Heart left ventricle (tissue), 16 donors: ENCODE measurements at places on chromosomes 16 and 17. TPM values are rescaled to one million over a fixed set of nuclear protein-coding genes. Genes with fewer than 3 reads are reported as not detected.

CDRT15L2 gene
- not detected for polyA plus RNA-seq

PRAC2 gene
- polyA plus RNA-seq: not detected

ABCA10 gene
- 0.58 TPM for polyA plus RNA-seq

CDH1 gene
- polyA plus RNA-seq: not detected

GRCh38 chr17:3957735-3958599 lies 6.3 kb downstream of the ATP2A3 start:
- DNase-seq: no peak

DNA sequence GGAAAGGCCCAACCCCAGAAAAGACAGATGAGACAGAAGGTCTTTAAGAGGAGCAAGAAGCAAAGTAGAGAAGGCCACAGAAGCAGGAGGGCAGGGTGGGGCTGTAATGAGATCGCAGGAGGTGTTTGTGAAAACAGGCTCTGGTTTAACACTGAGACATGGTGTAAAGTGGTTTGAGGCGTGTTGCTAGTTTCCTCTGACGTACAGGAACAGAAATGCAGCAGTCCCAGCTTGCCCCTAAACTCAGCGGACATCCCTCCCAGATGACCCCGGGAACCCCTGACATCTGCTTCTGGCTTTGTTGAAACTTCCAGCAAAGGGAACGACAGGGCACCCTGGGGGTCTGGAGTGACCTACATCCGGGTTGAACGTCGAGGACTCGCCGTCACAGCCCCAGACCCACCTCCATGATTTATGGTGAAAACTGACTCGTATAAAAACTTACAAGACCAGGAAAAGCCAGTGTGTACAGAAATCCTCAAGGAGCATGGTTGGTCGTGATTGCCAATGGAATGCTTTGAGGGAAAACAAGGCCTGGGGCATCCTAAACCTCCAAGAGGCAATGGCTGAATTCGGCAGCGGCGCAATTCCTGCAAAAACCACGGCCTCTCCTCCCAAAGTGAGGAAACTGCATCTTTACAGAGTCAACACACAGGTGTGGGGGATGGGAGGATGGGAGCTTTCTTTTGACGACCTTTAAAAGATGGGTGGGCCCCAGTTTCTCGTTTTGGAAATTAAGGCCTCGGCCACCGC lies 25.8 kb downstream of the LITAF start:
- peak; percentile 28 for DNase-seq

DNA sequence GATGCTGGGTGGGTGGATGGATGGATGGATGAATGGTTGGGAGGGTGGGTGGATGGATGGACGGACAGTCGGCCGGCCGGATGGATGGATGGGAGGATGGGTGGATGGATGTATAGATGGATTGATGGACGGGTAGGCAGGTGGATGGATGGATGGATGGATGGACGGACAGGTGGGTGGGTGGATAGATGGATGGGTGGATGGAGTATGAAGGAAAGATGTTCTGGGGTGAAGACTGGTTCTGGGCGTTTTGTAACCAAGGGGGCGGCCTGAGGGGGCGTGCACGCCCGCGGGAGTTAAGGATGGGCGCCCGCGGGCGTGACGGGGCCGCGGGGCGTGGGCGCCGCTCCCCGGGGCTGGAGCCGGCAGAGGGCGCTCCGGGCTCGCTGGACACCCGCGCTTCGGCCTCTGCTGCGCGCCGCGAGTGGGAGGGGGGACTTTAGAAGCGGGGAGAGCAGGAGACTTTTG lies at the start of gene NECAB2:
Gene NECAB2 (plus strand): TSS at position 407 of the 468 bp plus-strand sequence. CDS start 405 bp downstream, outside the sequence.
- peak; percentile 58 for DNase-seq

GRCh38 chr17:82837586-82838320 lies 2.1 kb downstream of the ZNF750 start:
- DNase-seq: no peak

DNA sequence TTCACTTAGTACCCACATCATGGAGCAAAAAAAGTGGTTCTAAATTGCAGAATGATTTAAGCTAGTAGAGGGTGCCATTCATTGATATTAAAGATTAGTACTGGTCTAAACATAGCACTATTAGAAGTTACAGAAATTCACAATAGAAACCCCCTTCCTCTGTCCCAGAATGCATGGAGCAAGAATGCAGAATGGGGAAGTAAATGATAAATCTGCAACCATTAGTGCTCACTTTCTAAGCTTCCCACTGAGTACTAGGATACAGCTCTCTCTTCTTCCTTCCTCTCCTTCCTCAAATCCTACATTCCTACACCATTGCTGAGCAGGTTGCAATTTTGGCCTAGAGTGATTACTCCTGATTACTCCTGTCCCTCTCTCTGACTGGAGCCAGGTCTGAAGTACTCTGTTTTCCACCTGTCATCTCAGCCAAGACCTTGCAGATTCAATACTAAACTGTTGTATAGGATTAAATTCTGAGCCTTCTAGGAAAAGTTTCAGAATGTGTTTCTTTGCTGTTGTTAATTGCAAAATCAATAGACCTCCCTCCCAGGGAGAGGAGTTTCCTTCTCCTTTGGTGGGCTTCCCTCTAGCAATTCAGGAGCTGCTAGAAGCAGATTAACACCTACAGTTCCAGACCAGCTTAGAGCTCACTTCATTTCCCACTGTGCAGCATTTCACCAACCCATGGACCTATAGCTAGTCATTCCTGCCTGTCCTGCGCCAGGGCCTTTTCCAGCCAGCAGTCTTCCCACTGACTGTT lies 165.5 kb upstream of the TBX2 start:
- DNase-seq: no peak

GRCh38 chr16:68774982-68775634 lies 38.0 kb downstream of the CDH1 start:
- DNase-seq: no peak

- no peak for DNase-seq
These were observed 63.6 kb downstream of the ZNF652 start for GRCh38 chr17:49298371-49298976.

DNA sequence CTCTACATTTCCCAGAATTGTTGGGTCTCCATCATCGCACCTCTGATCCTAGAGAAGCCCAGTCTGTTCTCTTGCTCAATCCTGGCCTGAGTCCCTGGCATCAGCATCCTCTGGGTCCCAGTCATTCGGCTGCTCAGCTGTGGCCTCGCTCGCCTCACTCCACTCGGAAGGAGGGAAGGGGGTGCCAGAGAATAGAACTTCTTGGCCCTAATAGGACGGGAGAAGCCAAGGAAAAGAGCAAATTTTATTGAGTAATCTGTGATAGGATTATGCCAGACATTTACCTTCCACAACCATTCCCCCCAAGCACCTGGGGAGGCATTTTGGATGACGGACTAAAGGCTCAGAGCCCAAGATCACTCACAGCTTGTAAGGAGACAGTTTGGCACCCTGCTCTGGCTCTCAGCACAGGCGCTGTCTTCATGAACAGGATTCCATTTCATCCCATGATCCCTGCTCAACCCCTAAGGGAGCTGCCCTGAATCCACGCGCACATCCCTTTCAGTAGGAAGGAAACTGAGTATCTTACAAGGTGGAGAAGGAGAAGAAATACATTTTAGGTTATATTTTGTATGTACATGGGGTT lies 498 bp upstream of the CLEC10A start:
- DNase-seq: peak; percentile 61

DNA sequence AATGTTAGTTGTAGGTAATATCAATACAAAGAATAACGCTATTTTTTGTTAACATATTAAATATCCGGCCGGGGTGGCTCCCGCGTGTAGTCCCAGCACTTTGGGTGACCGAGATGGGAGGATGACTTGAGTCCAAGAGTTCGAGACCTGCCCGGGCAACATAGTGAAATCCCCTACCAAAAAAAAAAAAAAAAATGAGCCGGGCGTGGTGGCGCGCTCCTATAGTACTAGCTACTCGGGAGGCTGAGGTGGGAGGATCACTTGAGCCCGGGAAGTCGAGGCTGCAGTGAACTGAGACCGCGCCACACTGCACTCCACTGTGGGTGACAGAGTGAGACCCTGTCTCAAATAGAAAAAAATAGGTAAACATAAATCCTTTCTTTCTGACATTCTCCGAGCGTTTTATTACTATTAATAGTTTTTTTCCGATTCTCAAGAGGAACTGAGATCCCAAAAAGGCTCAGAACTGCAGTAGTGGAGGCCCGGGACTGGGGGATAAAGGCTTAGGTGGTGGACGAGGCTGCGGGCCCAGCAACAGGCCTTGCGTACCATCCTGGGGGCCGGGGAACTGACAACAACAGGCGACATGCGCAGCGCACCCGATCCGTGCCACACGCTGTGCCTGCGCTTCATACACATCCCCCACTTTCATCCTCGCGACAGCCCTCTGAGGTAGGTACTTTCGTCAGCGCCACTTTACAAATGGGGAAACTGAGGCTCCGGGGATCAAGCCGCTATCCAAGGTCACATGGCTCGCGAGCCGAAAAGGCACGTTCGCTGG lies 919 bp downstream of the N4BP1 start:
- peak; percentile 48 for DNase-seq

GRCh38 chr17:76433693-76434092 lies 19.3 kb downstream of the UBE2O start:
- no peak for DNase-seq

GRCh38 chr16:22670551-22671041 lies 143.4 kb upstream of the HS3ST2 start:
- no peak for DNase-seq
